ENCODE measurements at places on chromosomes 4 and X.

GRCh38 chr4:147123146-147123545, 177.5 kb upstream of the TTC29 start:
- no peak for DNase-seq

DNA sequence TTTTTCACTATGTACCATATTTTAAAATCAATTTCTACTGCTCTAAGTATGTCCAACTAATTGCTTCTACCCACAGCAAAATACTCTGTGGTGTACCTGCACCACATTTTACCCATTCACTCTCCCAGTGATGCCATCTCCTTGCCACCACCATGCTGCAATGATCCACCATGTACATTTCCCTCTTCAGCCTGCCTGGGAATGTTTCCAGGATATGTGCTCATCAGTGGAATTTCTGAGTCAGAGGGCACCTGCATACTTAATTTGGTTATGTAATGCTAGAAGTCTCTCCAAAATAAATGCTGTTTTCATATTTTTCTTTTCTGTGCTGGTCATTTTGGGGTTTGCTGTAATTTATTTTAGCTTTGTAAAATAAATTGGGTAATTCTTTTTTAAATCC, 33.2 kb upstream of the OCIAD2 start:
- DNase-seq, result no peak

GRCh38 chr4:145278341-145279121, 98.1 kb upstream of the OTUD4 start:
- DNase-seq, result no peak

DNA sequence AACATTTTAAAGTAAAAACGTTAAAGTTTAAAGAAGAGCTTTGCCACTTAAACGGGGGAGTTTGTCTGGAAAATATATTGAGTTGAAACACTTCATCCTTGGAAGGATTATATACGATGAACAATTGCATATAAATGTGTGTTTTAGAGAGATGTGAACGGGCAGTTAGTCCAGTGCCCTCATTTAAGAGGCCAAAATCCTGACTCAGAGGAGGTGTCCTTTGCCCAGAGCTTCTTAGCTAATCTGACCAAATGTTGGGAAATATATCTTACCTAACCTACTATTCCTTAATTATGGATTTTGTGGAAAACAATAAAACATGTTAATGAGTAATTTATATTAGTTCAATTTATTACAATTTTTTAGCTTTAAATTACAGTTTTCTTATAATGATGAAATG, 327.2 kb upstream of the DIPK2B start:
- DNase-seq, result no peak

DNA sequence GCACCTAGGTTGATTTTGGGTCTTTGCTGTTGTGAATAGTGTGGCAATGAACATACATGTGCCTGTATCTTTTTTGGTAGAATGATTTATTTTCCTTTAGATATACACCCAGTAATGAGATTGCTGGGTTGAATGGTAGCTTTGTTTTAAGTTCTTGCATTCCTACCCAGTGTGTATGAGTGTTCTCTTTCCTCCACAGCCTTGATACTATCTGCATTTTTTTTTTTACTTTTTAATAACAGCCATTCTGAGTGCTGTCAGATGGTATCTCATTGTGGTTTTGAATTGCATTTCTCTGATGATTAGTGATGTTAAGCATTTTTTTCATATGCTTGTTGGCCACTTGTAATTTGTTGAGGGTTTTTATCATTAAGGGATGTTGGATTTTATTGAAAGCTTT, 351.8 kb upstream of the GNPDA2 start:
- no peak for DNase-seq

- DNase-seq, result no peak
These were observed 92.2 kb downstream of the GEMIN8 start for GRCh38 chrX:13937370-13938050.

GRCh38 chr4:1783015-1783414, 10.1 kb upstream of the FGFR3 start:
- no peak for DNase-seq

GRCh38 chr4:109977854-109978501, 65.3 kb downstream of the EGF start:
- DNase-seq, result no peak

DNA sequence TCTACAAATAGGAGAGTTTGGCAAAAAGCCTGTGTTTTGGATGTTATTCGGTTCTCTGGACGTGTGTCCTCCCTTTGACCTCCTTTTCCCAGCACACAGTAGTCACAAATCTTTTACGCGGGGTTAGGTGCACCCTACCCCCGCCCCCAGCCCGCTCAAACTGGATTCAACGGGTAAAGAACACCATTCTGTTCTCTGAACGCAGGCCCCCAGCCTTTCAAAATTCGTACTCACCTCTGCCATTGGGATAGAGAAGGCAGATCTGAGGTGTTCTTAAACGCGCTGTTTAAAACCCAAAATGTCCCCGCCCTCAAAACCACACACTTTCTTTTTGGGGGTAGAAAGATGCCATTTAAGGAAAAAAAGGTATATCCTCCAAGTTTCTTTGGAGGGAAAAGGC, 2.7 kb downstream of the LEF1 start:
- DNase-seq, result peak; percentile 32

DNA sequence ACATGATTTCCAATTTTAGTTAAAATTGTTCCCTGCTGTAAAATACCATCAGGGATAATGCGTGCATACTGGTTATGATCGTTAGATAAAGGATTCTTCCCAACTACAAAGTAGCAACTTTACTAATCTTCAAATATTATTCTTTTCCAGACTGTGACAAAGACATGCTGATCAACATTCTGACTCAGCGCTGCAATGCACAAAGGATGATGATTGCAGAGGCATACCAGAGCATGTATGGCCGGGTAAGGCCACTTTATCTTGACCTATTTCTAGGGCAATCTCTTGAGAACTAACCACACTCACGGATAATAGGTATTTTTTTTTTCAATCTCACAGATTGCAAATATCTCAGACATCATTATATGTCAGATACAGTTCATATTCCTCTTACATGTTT, 47.0 kb downstream of the ANXA10 start:
- no peak for DNase-seq

DNA sequence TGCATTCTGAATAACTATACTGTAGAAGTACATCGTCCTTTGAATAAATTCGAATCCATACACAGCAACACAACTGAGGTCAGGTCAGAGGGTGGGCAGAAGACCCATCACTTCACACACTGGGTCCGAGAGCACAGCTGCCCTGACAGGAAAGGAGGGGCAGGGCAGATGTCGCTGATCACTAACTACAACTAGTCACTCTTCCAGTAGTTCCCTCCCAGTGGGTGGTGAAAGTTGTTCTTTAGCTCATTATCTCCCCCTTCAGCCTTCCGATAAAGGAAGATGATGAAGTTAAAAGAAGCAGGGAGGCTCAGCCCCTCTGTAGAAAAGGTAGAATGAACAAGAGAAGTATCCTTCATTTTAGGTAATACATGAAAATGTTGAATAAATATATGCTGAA, 278.9 kb downstream of the INPP4B start:
- DNase-seq, result peak; percentile 67

- DNase-seq, result no peak
These were observed 78.0 kb downstream of the GUCY2F start for GRCh38 chrX:109403922-109404321.

DNA sequence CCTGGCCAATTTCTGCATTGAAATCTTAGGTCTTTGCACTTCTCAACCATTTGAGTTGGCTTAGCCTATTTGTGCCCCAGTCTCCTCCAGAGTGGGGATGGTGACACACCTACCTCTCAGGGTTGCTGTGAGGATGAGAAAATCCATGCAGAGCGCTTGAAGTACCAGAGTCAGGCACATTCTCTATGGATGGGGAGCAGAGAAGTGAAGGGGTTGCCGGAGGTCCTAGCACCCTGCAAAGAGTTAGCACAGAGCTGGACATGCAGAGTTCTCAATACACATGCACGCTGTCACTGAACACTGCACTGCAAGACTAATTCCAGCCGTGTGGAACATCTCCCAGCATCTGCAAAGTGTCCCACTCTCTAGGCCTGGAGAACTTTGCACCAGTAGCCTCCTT, 2.6 kb upstream of the STK32B start:
- DNase-seq, result no peak

- DNase-seq, result no peak
These were observed 35.3 kb downstream of the ATXN3L start for GRCh38 chrX:13284570-13284969.

DNA sequence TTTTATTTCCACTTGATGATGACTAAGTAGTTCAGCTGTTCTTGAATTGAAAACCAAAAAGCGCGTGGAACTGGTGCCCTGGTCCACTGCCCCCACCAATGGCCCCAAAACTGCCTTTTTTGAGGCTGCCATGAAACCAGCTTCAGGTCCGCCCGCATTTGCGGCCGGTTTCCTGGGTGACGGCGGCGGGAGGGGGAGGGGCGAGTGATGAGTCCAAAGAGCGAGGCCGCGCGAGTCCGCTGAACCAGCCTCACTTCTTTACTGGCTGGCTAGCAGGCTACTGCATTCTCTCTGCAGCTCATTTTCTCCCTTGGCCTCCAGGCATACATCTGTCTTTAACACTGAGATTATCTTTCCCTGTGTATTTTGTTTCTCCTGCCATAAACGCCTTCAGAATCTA, 72.9 kb upstream of the FABP2 start:
- no peak for DNase-seq

GRCh38 chr4:169485791-169486742, 126.3 kb downstream of the NEK1 start:
- DNase-seq, result no peak

DNA sequence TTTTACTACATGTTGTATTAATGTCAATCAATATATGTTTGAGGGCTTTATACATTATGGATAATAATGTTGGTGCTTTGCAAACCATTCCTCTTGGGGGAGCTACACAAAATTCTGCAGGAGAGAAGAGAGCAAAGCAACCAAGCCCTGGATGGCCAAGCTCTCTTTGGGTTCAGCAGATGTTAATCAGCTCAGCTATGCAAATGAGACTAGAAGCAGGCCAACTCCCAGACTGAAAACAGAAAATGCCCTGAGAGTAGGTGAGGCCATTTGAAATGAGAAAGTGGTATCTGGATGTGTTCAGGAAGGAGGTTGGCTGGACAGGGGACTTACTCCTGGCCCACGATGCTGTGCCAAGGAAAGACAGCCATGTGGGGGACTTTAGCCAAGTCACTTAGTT, 387.0 kb downstream of the BCOR start:
- no peak for DNase-seq

DNA sequence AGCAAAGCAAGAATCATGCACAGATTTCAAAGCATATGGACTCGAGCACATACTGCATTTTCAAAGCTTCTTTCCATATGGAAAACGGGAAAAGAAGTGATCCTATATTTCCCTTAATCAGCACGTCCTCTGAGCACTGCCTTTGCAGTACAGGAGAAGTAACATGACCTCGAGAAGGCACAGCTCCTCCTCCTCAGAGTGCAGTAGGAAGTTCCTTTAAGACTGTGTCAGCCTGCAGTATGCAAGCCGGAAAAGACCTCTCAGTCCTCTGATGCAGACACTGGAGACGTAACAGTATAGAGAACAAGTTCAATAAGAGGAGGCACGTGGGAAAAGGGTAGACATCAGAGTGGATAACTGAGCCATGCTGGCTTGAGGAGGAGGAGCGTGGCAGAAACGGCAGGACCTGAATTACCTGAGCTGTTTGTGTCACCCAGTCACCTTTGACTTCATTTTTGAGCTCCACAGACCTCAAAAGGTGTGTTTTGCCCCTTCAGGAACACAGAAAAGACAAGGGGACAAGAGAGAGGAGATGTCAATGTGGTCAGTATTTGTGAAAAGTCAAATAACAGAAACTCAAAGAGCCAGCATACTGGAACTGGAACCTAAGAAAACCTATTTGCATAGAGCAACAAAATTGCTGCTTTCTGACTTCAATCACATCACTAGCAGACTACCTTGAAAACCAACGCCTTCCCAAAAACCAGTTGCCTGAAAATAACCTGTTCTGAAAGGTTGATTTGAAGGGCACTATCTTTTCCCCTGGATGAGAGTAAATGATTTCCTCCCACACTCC, 20.8 kb downstream of the IRF2 start:
- peak; percentile 24 for DNase-seq

DNA sequence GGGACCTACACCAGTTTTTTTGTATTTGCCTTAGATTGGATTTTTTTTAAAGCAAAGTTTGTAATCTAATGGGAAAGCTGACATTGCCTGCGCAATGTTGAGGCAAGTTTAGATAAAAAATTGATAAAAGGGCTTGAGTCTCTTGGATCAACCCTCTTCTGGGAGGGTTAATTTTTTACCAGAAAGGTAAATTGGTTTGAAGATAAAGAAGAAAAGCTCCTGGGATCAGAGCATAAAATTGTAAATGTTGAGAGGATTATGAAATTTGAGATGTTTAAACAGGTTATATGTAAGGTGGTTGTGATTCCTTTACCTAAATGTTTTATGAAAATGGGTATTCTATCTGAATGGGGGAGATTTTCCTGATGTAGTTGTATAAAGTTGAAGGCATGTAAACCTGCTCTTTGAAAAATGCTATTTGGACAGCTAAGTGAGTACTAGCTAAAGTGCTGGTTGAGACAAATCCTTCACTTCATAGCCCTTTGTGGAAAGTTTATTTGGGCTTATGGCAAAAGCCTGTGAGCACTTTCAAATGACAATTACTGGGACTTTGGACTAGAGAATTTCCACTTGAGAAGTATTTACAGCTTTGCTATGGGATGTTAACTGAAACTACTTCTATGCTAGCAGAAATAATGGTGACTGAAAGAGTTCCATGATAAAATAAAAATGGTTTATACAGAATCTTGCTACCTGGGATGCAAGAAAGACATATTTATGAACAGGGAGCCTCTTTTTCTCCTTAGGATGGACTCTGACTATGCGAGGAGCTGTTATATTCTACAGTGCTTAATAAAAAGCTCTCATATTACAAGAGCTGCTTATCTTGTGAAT, 56.2 kb downstream of the UGT2B10 start:
- DNase-seq, result no peak

- DNase-seq, result no peak
These were observed 656.2 kb upstream of the IGFBP7 start for GRCh38 chr4:57766341-57766740.

DNA sequence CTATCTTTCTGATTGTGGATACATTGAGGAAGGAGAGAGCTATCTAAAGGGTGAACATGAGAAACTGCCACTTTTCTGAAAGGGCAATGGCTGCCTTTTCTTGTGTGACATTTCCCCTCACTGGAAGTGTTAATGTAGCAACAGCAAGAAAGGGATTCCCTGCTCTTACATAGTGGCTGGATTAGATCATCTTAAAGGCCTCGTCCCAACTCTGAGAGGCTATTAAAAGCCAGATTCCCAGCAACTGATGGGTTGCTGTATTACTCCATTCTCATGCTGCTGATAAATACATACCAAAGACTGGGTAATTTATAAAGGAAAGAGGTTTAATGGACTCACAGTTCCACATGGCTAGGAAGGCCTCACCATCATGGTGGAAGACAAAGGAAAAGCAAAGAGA, 33.7 kb upstream of the ADH7 start:
- DNase-seq, result no peak

GRCh38 chr4:41217374-41217773, 3.0 kb upstream of the APBB2 start:
- no peak for DNase-seq

- DNase-seq, result peak; percentile 24
These were observed 705 bp downstream of the RPS6KA3 start for GRCh38 chrX:20265726-20266681.

DNA sequence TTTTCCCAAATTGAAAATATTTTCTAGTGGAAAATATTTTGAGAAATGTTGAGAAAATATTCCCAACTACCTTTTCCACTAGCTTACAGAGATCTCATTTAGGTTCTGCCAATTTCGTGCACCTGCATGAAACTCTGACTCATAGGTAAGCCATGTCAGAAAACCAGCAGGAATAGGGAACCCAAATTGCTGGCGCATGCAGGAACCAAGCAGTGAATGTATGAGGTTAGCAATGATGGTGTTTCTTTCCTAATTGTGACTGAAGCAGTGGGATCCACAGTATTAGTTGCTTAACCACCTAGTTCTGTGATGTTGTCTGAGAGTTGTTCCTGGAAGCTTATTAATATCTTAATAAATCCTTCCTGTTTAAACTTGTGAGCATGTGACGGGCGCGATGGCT, 381.0 kb upstream of the TRAM1L1 start:
- no peak for DNase-seq

Measured in stimulated activated CD4-positive, alpha-beta T cell treated with anti-CD3 and anti-CD28 coated beads, Interleukin-4, amount 100 ng/mL, for 4 hours (primary cell).